Hepatocyte (in vitro differentiated cells): ENCODE measurements at places on chromosomes 13 and 19. TPM values are rescaled to one million over a fixed set of nuclear protein-coding genes. Genes with fewer than 3 reads are reported as not detected.

Gene ZNF20
- 4.7 and 5.3 TPM in 2 replicates for total RNA-seq

Gene PSG11
- total RNA-seq = not detected in 2 replicates

Gene KRTDAP
- total RNA-seq = 1.6 and 2.7 TPM in 2 replicates

Gene ZNF610
- total RNA-seq = 4.1 and 5.7 TPM in 2 replicates

Gene SHISA2
- 1.8 and 2.8 TPM in 2 replicates for total RNA-seq

DNA sequence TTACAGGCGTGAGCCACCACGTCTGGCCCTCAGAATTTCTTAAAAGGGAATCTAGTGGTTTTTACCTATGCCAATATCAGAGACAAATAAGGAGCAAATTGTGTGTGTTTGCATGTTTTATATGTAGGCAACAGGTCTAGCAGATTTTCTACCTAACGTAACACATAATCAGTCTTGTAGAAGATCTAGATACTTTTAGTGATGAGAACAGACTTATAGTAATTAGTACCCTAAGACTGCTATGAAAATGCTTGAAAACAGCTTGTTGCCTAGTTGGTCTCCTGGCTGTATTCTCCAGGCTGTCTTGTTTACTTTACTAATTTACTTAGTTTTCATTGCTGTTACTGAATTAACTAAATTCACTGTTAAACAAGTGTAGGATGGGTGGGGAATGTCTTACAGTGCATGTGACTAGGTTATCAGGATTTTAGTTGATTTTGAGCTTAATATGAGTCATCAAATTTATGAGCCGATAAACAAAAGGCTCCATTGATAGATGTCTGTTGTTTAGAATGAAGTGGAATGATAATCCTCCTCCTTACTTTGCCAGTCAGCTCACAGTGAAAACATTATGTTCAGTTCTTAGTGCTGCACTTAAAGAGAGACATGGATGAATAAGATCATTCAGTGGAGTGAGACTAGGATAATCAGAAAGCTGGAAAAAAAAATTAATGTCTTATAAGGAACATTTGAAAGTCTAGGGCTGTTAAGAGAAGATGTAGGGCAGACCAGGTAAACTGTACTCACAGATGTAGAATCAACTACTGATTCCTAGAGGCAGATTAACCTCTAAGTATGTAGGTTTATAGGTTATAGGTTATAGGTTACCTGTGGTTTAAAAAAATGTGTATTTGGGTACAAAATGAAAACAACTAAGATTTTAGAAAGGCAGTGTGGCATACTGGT is 22.4 kb downstream of the GTF2F2 start:
- DNase-seq = peak; percentile 7

Gene KLK4
- total RNA-seq = not detected in 2 replicates

DNA sequence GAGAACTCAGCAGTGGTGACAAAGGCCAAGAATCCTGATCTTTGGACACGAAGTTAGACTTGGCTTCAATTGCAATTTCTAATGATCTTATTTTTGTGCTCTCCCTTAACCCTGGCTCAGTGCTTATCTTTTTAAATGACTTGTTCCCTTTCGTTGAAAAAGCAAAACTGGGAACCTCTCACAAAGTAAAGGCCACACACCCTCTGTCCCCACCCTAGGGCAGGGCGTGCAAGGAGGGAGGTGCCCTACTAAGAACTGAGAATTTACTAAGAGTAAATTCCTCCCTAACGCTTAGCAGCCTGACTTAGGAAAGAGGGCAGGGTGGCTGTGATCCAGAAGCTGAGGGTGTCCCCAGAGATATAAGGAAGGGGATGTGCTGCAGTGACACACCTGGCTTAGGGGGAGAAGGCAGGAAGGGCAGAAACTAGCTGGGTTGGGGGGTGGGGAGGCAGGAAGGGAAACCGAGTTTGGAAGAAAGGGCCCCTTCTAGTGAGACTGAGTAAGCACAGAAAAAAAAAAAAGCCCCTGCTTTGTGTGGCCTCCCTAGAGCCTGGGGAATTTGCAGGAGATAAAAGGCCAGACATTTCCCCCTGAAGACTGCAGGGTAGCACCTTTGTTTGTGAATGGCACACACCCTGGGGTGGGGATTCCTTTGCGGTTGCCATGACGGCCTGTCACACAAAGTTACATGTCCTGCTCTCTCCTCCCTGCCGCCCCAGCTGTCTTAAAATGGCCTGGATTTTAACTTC is 435.1 kb downstream of the EFNB2 start:
- DNase-seq = peak; percentile 72

- no peak for DNase-seq
Observed at GRCh38 chr13:33182729-33183128, 102.8 kb downstream of the STARD13 start.

DNA sequence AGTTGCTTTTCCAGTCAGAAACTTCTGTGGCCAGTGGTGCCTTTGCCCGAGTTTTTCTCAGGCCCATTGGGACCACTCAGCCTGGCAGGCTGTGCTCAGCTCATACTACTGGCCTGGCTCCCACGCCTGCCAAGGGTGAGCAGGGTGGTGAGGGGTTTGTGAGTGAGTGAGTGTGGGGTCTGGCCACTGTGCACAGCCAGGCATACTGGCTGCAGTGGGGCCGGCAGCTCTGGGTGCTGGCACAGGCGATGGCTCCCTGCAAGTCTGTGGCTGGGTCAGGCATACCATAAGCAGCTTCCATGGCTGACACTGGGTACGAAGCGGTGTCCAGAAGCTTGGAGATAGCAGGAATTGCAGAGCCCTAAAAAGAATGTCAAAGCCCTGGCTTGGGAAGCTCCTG is 161.0 kb downstream of the SLITRK6 start:
- no peak for DNase-seq

Gene STX10
- total RNA-seq = 63.4 and 66.5 TPM in 2 replicates

Gene ZSCAN22
- total RNA-seq = 1.3 and 2.0 TPM in 2 replicates

GRCh38 chr13:23159205-23159759 is 21.5 kb upstream of the SGCG start:
- peak; percentile 68 for DNase-seq

GRCh38 chr19:18633321-18633720 is 3.5 kb upstream of the KLHL26 start:
- no peak for DNase-seq

- peak; percentile 98 for DNase-seq
Observed at GRCh38 chr19:57389730-57390598, at the start of gene ZNF548. Gene ZNF548 (plus strand): TSS chr19:57389854. CDS start chr19:57390100, 246 bp downstream.

- DNase-seq = peak; percentile 96
Observed at GRCh38 chr19:6476155-6476895, 5.3 kb downstream of the DENND1C start.

- peak; percentile 16 for DNase-seq
Observed at GRCh38 chr13:91813253-91813652, 414.8 kb downstream of the GPC5 start.

GRCh38 chr13:37475966-37476365 is 122.6 kb downstream of the POSTN start:
- DNase-seq = no peak

DNA sequence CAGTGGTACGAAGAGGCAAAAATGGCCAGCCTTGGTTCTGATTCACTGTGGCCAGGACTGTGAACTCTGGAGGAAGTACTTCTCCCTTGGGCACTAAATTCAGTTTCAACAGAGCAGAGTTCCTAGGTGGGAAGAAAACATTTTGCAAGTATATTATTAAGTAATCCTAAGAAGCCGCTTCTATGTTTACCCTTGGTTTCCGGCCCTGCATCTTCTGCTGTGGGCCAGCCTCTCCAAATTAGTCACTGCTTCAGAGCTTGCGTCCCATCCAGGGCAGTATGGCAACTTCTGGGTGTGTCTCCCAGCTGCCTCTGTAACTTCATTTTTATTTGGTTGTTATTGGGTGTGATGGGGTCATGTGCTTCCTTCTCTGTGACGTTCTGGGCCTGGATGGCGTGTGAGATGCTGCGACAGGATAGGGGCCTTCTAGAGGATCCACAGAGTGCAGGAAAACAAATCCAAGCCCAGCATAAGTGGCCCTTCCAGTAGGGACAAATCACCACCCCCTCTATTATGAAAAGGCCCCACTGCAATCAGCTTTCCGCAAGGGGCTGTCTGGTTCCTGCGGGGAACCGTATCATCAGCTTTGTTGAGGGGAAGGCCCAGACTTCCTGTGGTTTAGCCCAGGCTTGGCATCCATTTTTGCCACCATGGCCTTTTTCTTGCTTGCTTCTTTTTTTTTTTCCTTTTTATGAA is 55.1 kb upstream of the C1QTNF9 start:
- no peak for DNase-seq

Gene SYCN
- 2.5 TPM in 1 of 2 replicates, not detected in the other for total RNA-seq

DNA sequence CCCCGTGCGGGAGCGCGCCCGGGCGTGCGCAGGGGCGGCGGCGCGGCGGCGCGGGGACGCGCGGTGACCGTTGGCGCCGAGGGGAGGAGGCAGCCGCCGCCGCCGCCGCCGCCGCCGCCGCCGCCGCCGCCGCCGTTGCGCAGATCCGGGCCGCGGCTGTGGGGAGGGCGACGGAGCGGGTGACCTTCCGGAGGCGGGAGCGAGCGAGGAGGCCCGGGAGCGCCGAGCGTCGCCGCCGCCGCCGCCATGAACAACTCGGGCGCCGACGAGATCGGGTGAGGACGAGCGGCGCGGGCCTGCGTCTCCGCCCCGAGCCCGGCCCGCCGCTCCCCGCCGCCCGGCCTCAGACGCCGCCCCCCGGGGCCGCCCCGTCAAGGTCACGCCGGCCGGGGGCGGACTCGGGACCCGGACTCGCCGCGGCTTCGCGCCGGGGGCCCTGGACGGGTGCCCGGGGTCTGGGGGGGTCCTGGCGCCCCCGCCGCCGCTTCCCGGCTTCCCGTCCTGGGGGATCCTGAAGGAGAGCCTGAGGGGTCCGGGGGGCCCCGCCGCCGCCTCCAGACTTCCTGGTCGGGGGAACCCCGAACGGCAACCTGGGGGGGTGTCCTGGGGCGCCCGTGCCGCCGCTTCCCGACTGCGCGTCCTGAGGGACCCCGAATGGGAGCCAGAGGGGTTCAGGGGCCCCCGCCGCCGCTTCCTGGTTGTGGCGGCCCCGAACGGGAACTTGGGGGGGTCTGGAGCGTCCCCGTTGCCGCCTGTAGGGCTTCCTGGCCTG is at the start of gene DAZAP1:
TSS of gene DAZAP1 (plus strand) at position 59 of the 772 bp plus-strand sequence. CDS start at position 247, 188 bp downstream.
- peak; percentile 84 for DNase-seq

Gene CBLC
- total RNA-seq = 26.2 and 28.3 TPM in 2 replicates

Gene PSG4
- total RNA-seq = not detected in 2 replicates

Gene CBY2
- total RNA-seq = not detected in 2 replicates

- DNase-seq = no peak
Observed at GRCh38 chr19:29003641-29004409, 209.1 kb downstream of the UQCRFS1 start.

DNA sequence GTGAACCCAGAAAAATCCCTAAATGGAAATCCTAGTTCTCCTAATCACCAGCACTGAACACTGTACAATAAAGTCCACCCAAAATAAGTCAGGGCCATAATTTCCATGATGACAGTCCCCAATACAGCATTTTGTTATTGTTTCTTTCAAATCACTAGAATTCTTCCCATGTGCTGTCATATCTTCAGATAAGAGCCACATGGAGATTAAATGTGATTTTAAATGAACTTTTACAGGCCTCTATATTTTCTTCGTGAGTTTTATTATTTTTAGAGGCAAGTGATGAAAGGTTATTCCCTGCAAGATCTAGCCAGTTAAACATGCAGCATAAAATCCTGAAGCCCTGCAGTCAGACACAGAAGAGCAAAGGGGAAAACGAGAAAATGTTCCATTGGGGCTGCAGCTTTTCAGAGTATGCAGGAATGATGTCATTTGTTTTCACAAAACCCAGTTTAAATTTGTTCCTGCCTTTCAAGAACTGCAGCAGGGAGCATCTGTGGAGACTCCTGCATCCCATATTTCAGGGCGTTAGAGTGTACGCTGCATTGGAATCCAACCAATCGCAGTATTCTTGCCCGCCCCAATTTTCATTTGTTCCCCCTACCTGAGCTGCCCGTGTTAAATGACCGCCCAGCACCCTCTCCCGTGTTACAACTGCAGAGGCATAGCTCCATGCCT is 167.2 kb upstream of the KLF12 start:
- no peak for DNase-seq

- DNase-seq = peak; percentile 86
Observed at GRCh38 chr13:42720113-42720857, 61.1 kb upstream of the FAM216B start.
